ENCODE measurements at places on chromosomes 6 and 20.

DNA sequence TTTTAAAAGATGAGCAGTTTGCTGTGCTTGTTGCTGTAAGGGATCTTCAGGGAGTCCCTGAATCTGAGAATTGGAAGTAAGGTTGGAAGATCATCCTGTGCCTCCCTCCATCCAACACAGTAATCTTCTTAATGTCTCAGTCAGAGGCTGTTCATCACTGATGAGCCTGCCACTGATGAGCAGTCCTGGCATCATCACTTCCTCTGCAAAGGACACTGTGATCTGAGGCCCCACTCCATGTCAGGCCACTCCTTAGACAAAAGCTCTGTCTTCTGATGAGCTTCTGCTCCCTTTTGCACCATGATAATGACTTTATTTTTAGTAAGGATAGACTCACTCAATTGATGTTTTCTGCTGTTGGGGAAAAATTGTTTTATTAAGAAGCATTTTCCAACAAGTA is 121.0 kb downstream of the UST start:
- no peak for DNase-seq

- DNase-seq: no peak
These were observed 93.0 kb upstream of the CEP85L start for GRCh38 chr6:118744261-118744941.

GRCh38 chr20:23314699-23315098 is 35.9 kb upstream of the NXT1 start:
- no peak for DNase-seq

- no peak for DNase-seq
These were observed 60.4 kb upstream of the SUPT3H start for GRCh38 chr6:45438151-45438550.

GRCh38 chr6:107124934-107125348 is 9.6 kb upstream of the BEND3 start:
- no peak for DNase-seq

GRCh38 chr20:32127347-32127746 is 17.8 kb downstream of the TM9SF4 start:
- DNase-seq: no peak

DNA sequence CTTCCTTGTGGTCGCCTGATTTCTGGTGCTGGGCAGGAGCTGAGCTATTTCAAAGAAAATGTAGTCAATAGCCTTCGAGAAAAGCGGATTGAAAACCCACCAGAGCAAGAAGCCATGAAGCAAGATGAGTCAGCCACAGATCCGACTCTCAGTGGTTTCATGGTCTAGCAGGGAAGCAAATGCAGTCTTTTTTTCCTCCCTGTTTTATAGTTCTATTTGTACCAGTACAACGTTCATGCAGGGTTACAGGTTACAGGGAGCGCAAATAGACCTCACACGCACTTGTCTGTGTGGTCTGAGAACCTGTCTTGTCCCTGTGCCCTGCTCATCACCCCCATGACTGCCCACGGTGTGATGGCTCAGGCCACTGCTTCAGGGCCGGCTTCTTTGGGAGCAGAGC is 309.8 kb upstream of the SUPT3H start:
- no peak for DNase-seq

DNA sequence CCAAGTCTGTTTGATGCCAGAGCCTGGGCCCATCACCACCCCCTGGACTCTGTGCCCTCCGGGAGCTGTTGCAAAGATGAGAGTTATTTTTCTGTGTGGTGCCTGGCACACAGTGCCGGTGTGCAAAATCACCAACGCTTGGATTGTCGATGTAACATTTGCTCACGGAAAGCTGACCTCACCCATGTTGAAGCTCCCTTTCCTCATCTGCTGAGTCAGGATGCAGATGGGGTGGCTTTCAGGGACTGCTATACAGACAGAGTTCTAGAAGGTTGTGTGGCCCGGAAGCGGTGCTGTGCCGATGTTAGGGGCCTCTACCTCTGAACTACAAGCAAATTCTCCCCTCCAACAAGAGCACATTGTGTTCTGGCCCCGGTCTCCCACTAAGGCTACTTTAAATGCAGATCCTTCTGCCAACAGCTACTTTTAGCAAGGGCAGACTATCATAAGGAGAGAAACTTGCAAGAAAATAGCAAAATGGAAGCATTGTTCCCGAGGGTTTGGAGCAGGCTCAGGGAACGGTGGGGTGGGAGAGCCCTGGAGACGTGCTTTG is 34.0 kb downstream of the EYA2 start:
- DNase-seq: no peak
